Karpas-422 (cell line): ENCODE measurements at places on chromosomes 5 and 9. TPM values are rescaled to one million over a fixed set of nuclear protein-coding genes. Genes with fewer than 3 reads are reported as not detected.

GRCh38 chr9:4138781-4139180 lies 161.1 kb downstream of the GLIS3 start:
- H3K4me3 ChIP-seq = no peak overlapping the region
- no peak for DNase-seq
- no peaks in the 10 kb centered on the region; the same call in 1 of the 2 replicates for H3K4me1 ChIP-seq
- no peaks in the 10 kb centered on the region for H3K27me3 ChIP-seq

DNA sequence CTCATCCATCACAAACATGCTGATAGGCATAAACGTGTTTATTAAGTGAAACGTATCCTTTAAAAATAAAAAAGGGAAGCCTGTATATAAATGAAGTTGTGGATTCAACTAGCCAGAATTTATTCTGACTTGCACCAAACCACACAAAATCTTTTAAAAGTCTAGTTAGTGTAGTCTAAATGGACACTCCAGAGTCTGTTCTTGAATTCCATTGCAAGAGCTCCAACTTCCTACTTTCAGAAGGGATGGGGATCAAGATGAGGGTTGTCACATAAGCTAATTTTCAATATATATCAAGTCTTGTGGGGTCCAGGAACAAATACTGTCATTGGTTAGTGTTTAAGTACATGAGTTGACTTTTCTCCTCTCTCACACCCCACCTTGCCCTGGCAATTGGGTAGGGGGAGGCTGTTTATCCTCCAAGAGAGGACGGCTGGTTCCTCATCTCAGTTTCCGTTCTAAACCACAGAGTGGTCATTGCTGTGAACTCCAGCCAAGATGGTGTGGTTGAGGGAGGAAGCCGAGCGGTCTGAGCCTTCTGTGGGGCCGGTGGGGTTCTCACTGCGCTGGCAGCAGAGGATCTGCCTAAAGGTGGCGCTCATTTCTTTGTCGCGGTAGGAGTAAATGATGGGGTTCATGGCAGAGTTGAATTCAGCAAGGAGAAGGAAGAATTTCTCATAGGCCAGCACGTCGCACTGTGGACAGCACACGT lies 163.2 kb downstream of the LPAR1 start:
- DNase-seq = peak; percentile 63
- no peaks in the 10 kb centered on the region for H3K27me3 ChIP-seq
- no peak overlapping the region for H3K27ac ChIP-seq
- H3K4me1 ChIP-seq = no peaks in the 10 kb centered on the region
- no peaks in the 10 kb centered on the region for H3K36me3 ChIP-seq

- no peaks in the 10 kb centered on the region for H3K27me3 ChIP-seq
- H3K4me1 ChIP-seq = no peaks in the 10 kb centered on the region
- H3K36me3 ChIP-seq = no peaks in the 10 kb centered on the region
- DNase-seq = no peak
- no peak overlapping the region for H3K27ac ChIP-seq
Measured at GRCh38 chr5:136814619-136815378, 449.5 kb upstream of the TRPC7 start.

GRCh38 chr9:113989017-113989713 lies 88.9 kb downstream of the AMBP start:
- no peaks in the 10 kb centered on the region for H3K36me3 ChIP-seq
- H3K4me3 ChIP-seq = no peak overlapping the region
- no peak for DNase-seq
- no peaks in the 10 kb centered on the region for H3K4me1 ChIP-seq

GRCh38 chr5:58188262-58188651 lies 271.6 kb downstream of the PLK2 start:
- DNase-seq = no peak
- H3K36me3 ChIP-seq = no peaks in the 10 kb centered on the region
- no peaks in the 10 kb centered on the region for H3K4me1 ChIP-seq
- no peaks in the 10 kb centered on the region for H3K27me3 ChIP-seq
- H3K27ac ChIP-seq = no peak overlapping the region
- no peak overlapping the region for H3K4me3 ChIP-seq

DNA sequence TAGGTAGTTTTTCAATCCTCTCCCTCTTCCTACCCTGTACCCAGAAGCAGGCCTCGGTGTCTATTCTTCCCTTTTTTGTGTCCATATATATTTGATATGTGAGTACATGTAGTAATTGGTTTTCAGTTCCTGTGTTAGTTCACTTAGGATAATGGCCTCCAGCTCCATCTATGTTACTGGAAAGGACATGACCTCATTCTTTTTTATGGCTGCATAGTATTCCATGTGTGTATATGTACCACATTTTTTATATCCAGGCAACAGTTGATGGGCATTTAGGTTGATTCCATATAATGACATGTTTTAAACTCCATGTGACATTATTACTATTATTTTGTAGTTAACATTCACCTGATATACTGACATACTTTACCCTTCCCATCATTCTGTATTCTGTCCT lies 49.1 kb downstream of the CAVIN4 start:
- no peaks in the 10 kb centered on the region for H3K36me3 ChIP-seq
- H3K4me3 ChIP-seq = no peak overlapping the region
- no peaks in the 10 kb centered on the region for H3K4me1 ChIP-seq
- H3K27me3 ChIP-seq = no peaks in the 10 kb centered on the region
- no peak overlapping the region for H3K27ac ChIP-seq

GRCh38 chr9:87338088-87338989 lies 159.3 kb upstream of the DAPK1 start:
- no peak overlapping the region for H3K4me3 ChIP-seq
- no peaks in the 10 kb centered on the region for H3K36me3 ChIP-seq
- H3K27me3 ChIP-seq = no peaks in the 10 kb centered on the region
- H3K27ac ChIP-seq = no peak overlapping the region

GRCh38 chr5:7245121-7245651 lies 150.8 kb upstream of the ADCY2 start:
- no peak for DNase-seq
- H3K27ac ChIP-seq = no peak overlapping the region
- H3K4me1 ChIP-seq = no peaks in the 10 kb centered on the region
- no peak overlapping the region for H3K4me3 ChIP-seq
- no peaks in the 10 kb centered on the region for H3K36me3 ChIP-seq
- no peaks in the 10 kb centered on the region for H3K27me3 ChIP-seq

DNA sequence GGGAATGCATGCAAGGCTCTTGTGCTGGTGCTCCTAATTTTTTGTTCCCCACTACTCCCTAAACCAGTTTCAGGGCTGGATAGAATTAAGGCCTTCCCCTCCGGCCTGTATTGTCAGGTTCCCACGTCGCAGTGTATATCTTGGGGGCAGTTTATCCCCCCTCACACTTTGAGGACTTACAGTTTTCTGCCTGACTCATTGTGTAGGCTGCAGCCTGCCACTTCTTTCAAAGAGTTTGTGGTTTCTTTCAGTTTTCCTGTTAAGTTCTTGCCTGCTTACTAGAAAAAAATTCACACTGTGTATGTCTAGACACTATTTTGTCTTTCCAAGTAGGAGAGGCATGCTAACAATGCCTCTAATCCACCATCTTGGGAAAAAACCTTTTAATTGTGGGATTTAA lies 28.4 kb upstream of the BTNL3 start:
- no peaks in the 10 kb centered on the region for H3K36me3 ChIP-seq
- no peaks in the 10 kb centered on the region for H3K27me3 ChIP-seq
- DNase-seq = no peak
- H3K4me3 ChIP-seq = no peak overlapping the region
- H3K27ac ChIP-seq = no peak overlapping the region

- no peaks in the 10 kb centered on the region for H3K4me1 ChIP-seq
- H3K27ac ChIP-seq = no peak overlapping the region
- no peak for DNase-seq
Measured at GRCh38 chr9:107739601-107740082, 250.1 kb upstream of the KLF4 start.

DNA sequence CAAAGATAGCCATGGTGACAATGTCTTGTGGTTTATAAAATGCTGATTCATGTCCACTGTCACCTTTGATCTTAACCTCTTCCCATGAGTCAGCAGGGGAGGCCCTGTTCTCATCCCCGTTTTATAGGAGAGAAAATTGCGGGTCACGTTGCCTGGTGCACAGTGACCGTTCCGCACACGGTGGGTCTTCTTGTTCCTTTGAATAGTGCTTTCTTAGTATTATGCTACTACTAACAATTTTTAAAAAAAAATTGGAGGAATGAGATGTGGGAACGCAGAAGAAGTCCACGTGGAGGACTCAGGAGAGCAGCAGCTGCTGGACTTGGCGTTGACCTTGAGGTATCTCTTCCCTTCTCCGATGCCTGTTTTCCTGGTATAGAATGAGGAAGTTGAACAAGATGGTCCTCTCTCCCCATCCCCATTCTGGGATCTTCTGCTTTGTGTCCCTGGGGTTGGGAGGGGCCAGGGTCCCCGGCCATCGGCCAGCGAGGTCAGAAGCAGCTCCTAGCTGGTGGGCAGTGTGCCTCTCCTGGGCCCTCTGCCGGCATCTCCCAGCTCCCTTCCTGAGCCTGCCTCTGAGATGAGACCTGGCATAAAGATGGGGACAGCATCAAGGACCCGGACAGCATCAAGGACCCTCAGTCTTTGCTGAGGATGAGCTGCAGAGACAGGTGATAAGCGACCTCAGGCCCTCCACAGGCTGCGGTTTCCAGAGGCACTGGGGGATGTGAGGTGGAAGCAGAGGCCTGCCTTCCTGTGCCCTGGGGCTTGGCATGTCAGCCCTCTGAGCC lies 143.9 kb downstream of the C9orf50 start:
- no peaks in the 10 kb centered on the region for H3K27me3 ChIP-seq
- no peak overlapping the region for H3K4me3 ChIP-seq
- H3K36me3 ChIP-seq = no peaks in the 10 kb centered on the region

DNA sequence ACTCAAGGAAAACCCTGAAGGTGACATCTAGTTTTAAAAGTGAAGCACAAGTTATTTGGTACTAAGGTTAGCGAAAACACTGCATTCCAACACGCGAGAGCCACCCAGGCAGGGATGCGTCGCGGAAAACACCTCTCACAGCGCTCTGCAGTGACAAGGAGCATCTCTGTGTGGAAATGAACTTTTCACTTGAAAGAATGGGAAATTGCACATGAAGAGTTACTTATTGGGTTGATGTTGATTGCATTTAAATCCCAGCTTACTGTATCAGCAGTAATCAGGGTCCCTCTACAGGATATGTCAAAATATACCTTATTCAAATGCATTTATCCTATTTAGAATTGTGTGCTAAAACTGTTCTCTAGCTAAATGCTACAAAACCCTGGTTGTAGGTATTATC lies 144.4 kb downstream of the BNC2 start:
- no peak overlapping the region for H3K4me3 ChIP-seq
- no peak overlapping the region for H3K27ac ChIP-seq
- H3K36me3 ChIP-seq = no peaks in the 10 kb centered on the region
- no peaks in the 10 kb centered on the region for H3K4me1 ChIP-seq
- H3K27me3 ChIP-seq = no peaks in the 10 kb centered on the region
- DNase-seq = no peak

- H3K27ac ChIP-seq = no peak overlapping the region
- H3K4me3 ChIP-seq = no peak overlapping the region
- H3K4me1 ChIP-seq = no peaks in the 10 kb centered on the region
- H3K27me3 ChIP-seq = no peaks in the 10 kb centered on the region
Measured at GRCh38 chr5:176157656-176158055, 80.6 kb upstream of the SIMC1 start.

GRCh38 chr9:35395706-35396101 lies 94.2 kb upstream of the RUSC2 start:
- H3K27me3 ChIP-seq = no peaks in the 10 kb centered on the region
- H3K27ac ChIP-seq = no peak overlapping the region
- DNase-seq = no peak
- no peaks in the 10 kb centered on the region for H3K4me1 ChIP-seq
- no peaks in the 10 kb centered on the region for H3K36me3 ChIP-seq
- no peak overlapping the region for H3K4me3 ChIP-seq

DRD1 gene
- total RNA-seq = not detected in 2 replicates

NDOR1 gene
- total RNA-seq = 7.8 and 13.1 TPM in 2 replicates

TRAF1 gene
- 18.8 and 23.8 TPM in 2 replicates for total RNA-seq

LARP1 gene
- 105 and 140 TPM in 2 replicates for total RNA-seq

ABO gene
- not detected in 2 replicates for total RNA-seq

FGD3 gene
- total RNA-seq = 9.0 and 24.5 TPM in 2 replicates

ANKS6 gene
- 18.0 and 26.4 TPM in 2 replicates for total RNA-seq

RNF183 gene
- total RNA-seq = not detected in 2 replicates

AGGF1 gene
- total RNA-seq = 25.9 and 31.1 TPM in 2 replicates
